NCI-H526 (cell line): ENCODE measurements at places on chromosomes 6 and 20.

- DNase-seq, result no peak
These were observed 82.5 kb upstream of the PLEKHG1 start for GRCh38 chr6:150517175-150517574.

DNA sequence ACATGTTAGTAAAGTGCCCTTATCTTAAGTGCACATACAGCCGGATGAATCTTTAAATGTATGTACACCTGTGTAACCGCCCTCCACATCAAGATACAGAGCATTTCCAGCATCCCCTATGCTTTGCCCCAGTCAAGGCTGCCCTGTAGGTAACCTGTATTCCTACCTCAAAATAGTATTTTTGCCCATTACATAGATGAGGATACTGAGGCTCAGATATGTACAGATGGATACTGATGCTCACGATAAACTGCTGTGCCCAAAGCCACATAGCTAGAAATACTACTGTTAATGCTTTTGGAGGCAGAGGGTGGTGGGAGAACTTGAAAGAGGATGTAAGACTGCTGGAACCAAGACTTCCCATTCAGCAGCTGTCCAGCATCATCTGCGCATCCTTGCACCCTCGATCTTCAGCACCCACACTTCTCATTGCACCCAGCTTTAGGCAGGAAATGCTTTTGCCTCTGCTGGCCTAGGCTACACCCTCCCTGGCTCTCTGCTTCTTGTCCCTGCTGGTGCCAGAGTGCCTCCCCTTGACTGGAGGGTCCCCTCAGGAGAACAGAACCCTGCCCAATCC lies 27.0 kb upstream of the ZFAND3 start:
- DNase-seq, result no peak

DNA sequence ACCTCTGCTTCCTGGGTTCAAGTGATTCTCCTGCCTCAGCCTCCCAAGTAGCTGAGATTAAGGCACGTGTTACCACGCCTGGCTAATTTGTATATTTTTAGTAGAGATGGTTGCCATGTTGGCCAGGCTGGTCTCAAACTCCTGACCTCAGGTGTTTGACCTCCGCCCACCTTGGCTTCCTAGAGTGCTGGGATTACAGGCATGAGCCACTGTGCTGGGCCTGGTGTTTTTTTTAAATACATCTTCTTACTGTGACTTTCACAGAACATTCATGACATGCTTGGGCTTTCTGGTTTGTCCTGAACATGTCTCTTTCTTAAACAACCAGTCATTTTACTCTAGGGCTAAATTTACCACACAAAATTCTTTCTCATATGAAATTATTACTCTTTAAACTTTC lies 34.7 kb upstream of the FAM8A1 start:
- DNase-seq, result no peak

DNA sequence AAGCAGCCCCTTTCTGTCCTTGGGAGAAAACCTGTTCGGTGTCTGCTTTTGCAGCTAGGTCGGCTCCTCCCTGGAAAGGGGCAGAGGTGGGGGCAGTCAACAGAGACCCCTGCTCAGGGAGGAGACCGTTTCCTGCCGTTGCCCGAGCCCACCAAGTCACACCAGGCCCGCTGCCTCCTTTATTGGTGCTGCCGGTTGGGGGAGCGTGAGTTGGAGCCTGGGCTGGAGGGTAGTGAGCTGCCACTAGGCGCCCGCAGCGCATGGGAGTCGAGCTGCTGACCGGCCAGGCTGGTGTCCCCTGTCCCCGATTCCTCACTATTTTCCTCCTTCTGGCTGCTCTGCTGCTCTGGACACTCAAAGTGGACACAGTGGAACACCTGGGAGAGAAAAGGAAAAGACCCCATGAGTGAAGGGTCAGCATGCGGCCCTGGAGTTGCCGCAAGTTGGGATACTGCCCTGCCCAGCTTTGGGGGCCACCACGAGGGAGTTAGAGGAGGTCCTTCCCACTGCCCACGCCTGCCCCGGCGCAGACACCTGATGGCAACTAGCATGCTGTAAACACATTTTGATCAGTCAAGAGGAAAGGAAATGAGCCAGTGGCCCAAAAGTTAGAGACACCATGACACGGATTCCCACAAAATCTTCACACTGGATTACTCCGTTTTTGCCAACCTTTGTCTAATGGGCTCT lies 355.4 kb downstream of the ZFAND3 start:
- DNase-seq, result no peak

DNA sequence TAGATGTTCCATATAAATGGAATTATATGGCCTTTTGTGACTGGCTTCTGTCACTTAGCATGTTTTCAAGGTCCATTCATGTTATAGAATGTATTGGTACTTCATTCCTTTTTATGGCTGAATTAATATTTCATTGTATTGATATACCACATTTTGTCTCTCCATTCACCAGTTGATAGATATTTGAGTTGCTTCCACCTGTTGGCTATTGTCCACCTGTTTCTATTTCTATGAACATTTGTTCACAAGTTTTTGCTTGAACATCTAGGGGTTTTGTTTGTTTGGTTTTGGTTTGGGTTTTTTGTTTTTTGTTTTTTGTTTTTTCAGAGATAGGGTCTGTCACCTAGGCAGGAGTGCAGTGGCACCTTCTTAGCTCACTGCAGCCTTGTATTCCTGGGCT lies 23.2 kb downstream of the WFDC3 start:
- DNase-seq, result no peak

DNA sequence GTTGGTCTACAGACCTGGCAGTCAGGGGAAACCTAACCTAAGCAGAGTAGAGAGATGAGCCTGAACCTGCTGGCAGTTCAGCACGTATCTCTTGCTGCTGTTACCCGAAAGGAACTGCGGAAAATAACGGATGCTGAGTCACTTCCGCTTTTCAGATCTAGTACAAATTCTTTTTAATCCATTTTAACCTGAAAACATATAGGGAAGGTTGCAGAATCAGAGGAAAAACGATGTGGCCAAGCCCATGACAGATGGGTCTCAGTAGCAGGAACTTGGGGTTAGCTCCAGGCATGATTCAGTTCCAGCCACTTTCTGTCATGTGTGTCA lies 351.9 kb upstream of the PRND start:
- no peak for DNase-seq

DNA sequence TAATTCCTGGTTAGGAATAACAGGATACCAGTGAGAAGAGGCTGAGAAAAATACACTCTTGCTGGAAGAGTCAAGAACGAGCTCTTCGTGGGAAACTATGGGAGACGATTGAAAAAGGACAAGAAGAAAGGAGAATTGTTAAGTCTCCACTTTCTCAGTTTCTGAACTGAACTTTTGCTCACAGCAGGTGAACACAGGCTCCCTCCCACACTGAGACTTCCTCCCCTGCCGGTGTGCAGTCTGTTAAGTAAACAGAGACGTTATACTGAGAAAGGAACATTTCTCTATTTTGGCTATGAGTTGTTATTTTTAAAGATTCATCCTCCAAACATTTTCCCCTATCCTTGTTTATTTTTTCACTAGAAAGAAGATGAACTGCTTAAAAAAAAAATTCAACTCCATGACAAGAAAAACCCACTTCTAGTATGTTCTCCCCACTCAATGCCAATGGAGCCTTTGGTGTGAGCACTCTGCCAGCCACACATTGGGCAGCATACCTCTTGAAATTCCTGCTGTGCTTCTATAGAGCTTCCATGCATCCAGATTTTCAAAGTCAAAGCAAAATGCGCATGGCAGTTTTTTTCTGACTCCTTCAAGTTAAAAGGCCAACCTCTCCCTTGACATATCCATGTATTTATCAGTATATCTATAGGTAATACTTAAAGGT lies 250.5 kb downstream of the ESR1 start:
- DNase-seq, result no peak

DNA sequence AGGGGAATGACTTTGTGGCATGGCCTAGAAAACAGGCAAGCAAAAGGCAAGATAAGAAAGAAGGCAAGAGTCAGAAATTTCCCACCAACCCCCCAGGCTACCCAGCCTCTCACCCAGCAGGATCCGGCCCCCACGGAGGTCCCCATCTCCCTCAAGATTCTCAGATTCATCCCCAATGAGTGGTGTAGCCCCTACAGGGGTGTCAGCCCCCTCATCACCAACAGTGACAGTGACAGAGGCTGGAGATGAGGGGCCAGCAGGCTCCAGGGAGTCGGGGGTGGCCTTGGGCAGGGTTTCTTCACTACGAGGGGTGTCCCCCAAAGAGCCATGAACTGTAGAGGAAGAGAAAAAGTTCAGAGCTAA lies 1.0 kb downstream of the EHMT2 start:
- no peak for DNase-seq
